WTC11 (cell line): ENCODE measurements at places on chromosomes 4 and X. TPM values are rescaled to one million over a fixed set of nuclear protein-coding genes. Genes with fewer than 3 reads are reported as not detected.
A peak's percentile ranks its signal among the peaks of the same experiment; 100 is the strongest.

Gene COX7B
- 280 to 285 TPM (median 281 TPM) in 3 replicates for total RNA-seq

DNA sequence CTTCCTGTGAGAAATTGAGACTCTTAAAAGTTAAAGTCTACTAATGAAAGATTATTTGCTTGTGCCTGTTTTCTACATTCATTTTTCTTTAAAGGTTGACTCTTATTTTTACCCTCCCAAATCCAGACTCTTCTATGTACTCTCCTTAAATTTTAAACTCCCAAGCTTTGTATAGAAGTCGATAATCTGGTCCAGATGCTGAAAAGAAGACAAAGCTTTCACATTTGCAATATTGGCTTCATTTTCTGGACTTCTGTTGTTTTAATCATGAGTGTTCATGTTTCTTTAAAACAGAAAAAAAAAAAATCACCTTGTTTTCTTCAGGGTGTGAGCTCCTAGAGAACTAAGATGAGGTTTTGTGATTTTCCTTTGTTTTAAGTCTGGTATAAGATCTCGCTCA lies 53.2 kb upstream of the TBC1D14 start:
- DNase-seq: no peak

- DNase-seq: no peak
Observed at GRCh38 chrX:23902419-23902818, 5.3 kb downstream of the APOO start.

DNA sequence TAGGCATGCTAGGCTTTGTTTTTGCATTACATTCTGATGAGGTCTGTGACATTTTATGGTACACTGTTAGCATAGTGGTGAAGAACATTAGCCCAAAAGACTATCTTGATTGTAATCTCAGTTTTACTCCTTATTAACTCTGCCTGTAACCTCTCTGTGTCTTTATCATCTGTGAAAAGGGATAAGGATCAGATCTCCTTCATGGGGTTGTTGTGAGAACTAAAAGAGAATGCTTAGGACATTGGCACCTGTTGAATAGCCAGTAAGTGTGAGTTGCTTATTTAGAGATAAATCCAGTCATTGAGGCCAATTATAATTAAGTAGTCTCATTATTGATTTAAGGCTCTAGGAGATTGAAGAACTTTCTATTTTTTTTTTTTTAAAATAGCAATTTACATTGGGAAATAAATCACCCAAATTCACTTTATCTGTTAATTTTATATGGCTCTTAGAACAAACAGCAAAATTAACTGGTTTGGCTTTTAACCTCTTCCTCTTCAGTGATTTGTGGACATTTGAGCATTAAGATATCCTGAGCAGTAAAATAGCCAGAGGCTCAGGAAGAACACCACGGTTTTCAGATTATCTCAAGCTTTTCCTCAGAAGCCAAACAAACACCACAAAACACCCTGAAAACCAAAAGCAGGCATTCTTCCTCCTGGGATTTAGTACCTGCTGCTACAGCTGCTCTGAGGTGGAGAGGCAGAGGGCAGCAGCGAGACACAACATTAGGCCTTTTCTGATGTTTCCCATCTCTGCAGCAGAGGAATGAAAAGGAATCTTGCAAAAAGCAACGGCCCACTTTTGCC lies 192.9 kb downstream of the ARHGAP10 start:
- DNase-seq: peak; percentile 48

DNA sequence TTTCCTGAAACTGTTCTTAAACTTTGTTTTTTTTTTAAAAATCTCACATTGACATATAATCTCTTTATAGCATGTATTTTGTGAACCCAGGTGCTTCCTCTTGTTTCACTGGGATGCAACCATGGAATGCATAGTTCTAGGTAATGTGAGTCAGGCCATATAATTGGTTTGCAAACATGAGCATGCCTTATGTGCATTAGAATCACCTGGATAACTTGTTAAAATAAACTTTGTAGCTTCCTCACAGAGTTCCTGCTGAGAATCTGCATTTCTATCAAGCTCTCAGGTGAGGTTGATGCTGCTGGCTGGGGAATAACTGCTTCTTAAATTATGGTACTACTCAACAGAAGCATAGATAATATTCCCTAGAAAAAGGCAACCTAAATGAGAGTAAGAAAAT lies 940.3 kb upstream of the LCORL start:
- DNase-seq: no peak
